Brain (organoid and tissue), 16 donors: ENCODE measurements at places on chromosomes 3 and 15. TPM values are rescaled to one million over a fixed set of nuclear protein-coding genes. Genes with fewer than 3 reads are reported as not detected.

The GPR171 gene
- not detected for polyA plus RNA-seq

The PIGZ gene
- 6.5 TPM for polyA plus RNA-seq

The SAXO2 gene
- 3.0 TPM for polyA plus RNA-seq

The TUSC7 gene
- polyA plus RNA-seq = not detected

The SERPINI2 gene
- polyA plus RNA-seq = not detected

The CACNA2D3 gene
- 3.7 TPM for polyA plus RNA-seq

The HHATL gene
- polyA plus RNA-seq = 85.1 TPM

The TOPAZ1 gene
- not detected for polyA plus RNA-seq

The SLC27A2 gene
- polyA plus RNA-seq = 5.2 TPM

The RAF1 gene
- polyA plus RNA-seq = 40.3 TPM

The CCDC66 gene
- polyA plus RNA-seq = 1.1 TPM

The ITIH1 gene
- polyA plus RNA-seq = not detected

The A4GNT gene
- polyA plus RNA-seq = not detected

The SLC22A14 gene
- polyA plus RNA-seq = not detected

The ECE2 gene
- 9.5 TPM for polyA plus RNA-seq

The PGBD4 gene
- polyA plus RNA-seq = 0.32 TPM

The CHCHD4 gene
- polyA plus RNA-seq = 13.3 TPM

The LRRC31 gene
- polyA plus RNA-seq = not detected

The CHRM5 gene
- 4.4 TPM for polyA plus RNA-seq

The DGKG gene
- 3.8 TPM for polyA plus RNA-seq

The DUOXA2 gene
- not detected for polyA plus RNA-seq

The KIF9 gene
- polyA plus RNA-seq = 12.3 TPM

The GPR160 gene
- polyA plus RNA-seq = 0.68 TPM

The OR4M2 gene
- polyA plus RNA-seq = not detected

The CHDH gene
- 5.5 TPM for polyA plus RNA-seq

The SCN11A gene
- polyA plus RNA-seq = not detected

The SLC2A2 gene
- not detected for polyA plus RNA-seq

The TAGLN3 gene
- 1,344 TPM for polyA plus RNA-seq

The APPL1 gene
- polyA plus RNA-seq = 7.9 TPM

The PODXL2 gene
- polyA plus RNA-seq = 133 TPM

The RTP1 gene
- polyA plus RNA-seq = 0.93 TPM

The ZNF774 gene
- 2.3 TPM for polyA plus RNA-seq

The ABI3BP gene
- polyA plus RNA-seq = 4.3 TPM

The FEZF2 gene
- 4.6 TPM for polyA plus RNA-seq

The NR2F2 gene
- polyA plus RNA-seq = 60.4 TPM

The GP5 gene
- polyA plus RNA-seq = not detected

The ENTPD3 gene
- 2.6 TPM for polyA plus RNA-seq

The GCSAM gene
- not detected for polyA plus RNA-seq

The AP3B2 gene
- polyA plus RNA-seq = 78.1 TPM

The AGBL1 gene
- polyA plus RNA-seq = not detected

The FSTL1 gene
- 22.5 TPM for polyA plus RNA-seq

The LEKR1 gene
- 0.48 TPM for polyA plus RNA-seq

The GOLGA6A gene
- polyA plus RNA-seq = not detected

The NSUN3 gene
- 5.9 TPM for polyA plus RNA-seq

The LRRN1 gene
- 13.6 TPM for polyA plus RNA-seq

The CCR1 gene
- polyA plus RNA-seq = 1.3 TPM

The RAD51 gene
- 24.7 TPM for polyA plus RNA-seq

The TRA2B gene
- 96.7 TPM for polyA plus RNA-seq

The P3H2 gene
- polyA plus RNA-seq = 1.0 TPM

The TP63 gene
- not detected for polyA plus RNA-seq

The CCDC54 gene
- not detected for polyA plus RNA-seq
